SK-N-MC (cell line): ENCODE measurements at places on chromosomes 7 and 10.

GRCh38 chr10:107611115-107611514, 446.6 kb upstream of the SORCS1 start:
- no peak for DNase-seq

GRCh38 chr7:3942816-3943745, 642.0 kb downstream of the SDK1 start:
- DNase-seq, result no peak

GRCh38 chr10:28533186-28533564, 257 bp downstream of the WAC start:
- DNase-seq, result no peak

- no peak for DNase-seq
These were observed 91.4 kb downstream of the CDK13 start for GRCh38 chr7:40041456-40041855.

- DNase-seq, result no peak
These were observed 260.6 kb upstream of the MAGI2 start for GRCh38 chr7:79714081-79714480.
